T follicular helper cell (primary cell): ENCODE measurements at places on chromosomes 12 and 14.

DNA sequence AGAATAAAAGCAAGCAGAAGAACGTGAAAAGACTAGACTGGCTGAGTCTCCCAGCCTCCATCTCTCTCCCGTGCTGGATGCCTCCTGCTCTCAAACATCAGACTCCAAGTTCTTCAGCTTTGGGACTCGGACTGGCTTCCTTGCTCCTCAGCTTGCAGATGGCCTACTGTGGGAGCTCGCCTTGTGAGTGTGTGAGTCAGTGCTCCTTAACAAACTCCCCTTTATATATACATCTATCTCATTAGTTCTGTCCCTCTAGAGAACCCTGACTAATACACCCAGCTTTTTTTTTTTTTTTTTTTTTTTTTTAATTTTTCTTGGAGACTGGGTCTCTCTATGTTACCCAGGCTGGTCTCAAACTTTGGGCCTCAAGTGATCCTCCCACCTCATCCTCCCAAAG lies 46.9 kb downstream of the ACTN1 start:
- DNase-seq: no peak

GRCh38 chr12:123006977-123007376 lies 26.5 kb downstream of the ARL6IP4 start:
- DNase-seq: no peak

DNA sequence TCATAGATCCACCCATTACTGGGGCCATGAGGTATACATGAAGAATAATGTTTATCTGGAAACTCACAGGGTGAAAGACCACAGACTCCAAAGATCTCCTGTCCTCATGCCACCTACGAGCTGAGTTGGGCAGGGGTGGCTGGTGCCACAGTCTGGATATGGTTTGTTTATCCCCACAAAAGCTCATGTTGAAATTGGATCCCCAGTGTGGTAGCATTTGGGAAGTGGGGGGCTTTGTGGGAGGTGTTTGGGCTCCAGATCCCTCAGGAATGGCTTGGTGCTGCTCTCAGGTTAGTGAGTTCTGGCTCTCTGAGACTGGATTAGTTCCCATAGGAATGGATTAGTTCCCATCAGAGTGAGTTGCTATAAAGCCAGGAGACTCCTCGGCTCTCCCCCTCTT lies 192.3 kb upstream of the FSCB start:
- DNase-seq: no peak

- no peak for DNase-seq
Measured at GRCh38 chr14:72535485-72535884, 358.4 kb downstream of the DPF3 start.

DNA sequence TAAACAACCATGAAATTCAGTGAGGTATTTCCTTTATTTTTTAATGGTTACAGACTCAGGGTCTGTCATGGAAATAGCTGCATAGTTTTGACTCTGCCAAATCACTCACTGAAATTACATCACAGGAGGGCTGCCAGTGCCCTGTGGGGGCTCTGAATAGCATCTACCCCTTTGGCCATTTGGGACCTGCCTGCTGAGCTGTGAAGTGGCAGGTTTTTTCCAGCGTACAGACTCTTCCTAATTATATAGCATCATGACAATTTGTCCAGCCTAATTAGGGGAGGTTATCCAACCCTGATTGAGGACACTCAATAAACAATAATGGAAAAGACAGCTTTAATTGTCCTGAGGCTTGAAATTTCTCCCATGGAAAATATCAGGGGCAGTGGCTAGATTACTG lies 1.8 kb upstream of the COCH start:
- DNase-seq: no peak

DNA sequence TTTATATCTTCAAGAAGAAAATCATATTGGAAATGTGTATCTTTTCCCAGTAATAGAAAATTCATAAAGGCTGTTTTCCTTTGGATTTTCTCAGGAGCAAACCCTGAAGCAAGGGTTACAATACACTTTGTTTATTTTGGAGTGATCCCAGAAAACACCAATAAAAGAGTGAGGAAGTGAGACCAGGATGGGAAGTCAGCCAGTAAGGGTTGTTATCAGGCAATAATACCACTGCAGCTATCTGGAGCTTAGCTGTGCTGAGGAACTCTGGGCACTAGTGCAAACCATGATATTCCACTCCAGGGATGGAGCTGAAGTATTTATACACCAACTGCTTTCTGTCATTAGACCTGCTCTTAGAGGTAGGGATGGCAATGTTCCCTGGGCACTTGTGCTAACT lies 1002.3 kb downstream of the FLRT2 start:
- no peak for DNase-seq

DNA sequence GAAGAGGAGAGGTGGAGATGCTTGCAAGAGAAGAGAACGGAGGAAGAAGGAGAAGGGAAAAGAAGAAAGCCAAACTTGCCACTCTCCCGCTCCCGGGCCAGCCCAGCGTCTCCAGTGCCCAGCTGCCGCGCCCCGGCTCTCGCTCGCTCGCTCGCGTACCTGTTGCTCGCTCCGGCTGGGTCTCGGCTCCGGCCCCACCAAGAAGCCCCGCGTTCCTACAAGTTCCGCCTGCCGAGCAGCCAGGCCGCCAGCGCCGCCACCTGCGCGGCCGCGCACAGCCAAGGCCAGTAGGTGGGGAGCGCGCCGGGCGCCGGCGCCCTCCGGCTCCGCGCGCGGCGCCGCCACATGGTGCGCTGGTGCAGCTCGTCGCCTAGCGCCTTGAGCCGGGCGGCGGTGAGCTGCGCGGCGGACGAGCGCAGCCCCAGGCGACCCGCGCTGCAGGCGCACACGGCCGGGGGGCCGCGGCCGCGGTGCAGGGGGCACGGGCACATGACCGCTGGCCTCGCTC lies 370 bp downstream of the HRK start:
- DNase-seq: no peak

GRCh38 chr12:108514468-108514972 lies 557 bp upstream of the FICD start:
- DNase-seq: no peak

- no peak for DNase-seq
Measured at GRCh38 chr14:59483363-59483762, 845 bp downstream of the L3HYPDH start.

DNA sequence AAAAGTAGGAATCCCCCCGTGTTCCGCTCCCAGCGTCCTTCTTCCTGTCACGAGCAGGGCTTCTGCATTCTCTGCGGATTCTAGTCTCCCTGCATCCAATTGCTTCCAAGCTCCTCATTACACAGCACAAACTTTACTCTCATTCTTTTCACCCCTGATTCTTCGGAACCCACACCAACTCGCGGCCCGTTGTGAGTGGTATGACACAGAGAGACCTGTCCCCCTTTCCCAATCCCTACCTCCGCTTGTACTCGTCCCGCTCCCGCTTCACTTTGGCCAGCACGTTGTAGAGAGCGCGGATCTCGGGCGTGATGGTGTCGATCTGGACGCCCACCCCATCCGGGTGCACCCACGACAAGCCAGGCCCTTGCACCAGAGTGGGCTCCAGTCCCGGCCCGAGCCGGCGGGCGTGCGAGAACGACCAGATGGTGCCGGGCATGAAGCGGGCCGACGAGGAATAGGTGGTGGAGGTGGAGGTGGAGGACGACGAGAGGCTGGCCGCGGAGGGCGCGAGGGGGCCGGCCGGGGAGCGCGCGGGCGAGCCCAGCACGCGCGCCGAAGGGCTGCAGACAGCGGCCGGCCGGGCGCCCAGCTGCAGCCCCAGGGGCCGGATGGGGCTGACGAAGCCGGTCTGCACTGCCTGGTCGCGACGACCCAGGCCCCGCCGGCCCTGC lies 687 bp downstream of the IFFO1 start:
- DNase-seq: no peak

DNA sequence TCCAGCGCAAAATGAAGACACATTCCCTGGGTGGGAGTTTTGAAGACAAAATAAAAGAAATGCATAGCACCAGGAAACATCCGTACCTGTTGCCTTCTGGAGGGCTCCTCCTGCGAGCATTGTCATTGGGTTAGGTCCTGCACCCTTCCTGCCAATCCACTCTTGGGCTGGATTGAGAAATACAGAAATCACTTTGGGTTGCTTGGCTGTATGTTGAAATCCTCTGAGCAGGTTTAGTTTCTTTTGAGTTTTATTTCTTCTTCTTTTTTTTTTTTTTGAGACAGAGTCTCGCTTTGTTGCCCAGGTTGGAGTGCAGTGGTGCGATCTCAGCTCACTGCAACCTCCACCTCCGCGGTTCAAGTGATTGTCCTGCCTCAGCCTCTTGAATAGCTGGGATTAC lies 67.6 kb downstream of the ARF6 start:
- DNase-seq: no peak

DNA sequence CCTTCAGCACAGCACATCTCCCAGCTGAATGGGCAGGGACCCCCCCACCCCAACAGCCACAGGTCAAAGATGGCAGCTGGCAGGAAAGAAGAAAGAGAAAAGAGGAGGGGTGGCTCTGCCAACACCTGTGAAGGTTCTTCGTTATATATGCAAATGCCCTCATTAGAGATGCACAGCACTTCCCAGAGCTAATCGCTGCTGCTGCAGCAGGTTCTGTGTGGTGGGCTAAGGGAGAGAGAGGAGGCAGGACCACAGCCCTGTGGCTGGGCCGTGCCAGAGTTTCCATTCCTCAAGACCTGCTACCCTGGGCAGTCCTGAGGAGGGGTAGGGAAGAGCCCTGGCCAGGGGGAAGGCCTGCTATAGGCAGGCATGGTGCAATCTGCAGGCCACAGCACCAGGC lies 28.7 kb downstream of the SMUG1 start:
- DNase-seq: no peak

DNA sequence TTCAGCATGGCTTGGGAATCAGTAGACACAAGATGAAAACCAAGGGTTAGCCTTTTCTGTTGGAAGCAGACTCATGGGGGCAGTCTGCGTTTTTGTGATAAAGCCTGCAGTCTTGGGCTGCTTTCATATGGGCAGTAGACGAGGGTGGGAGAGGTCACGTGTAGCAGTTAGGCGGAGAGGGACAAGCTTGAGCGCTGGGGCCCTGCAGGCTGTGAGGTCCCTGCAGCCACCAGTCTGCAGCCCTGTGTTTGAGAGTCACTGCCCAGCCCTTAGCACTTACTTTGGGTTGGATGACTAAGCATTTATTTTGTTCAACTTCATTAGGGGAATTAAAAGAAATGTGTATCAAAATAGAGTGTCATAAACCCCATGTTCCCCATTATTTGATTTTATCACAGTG lies 37.2 kb downstream of the EP400 start:
- DNase-seq: no peak
